ENCODE measurements at places on chromosomes 16 and 17.
A peak's percentile ranks its signal among the peaks of the same experiment; 100 is the strongest.

GRCh38 chr17:50841949-50842354, 6.6 kb downstream of the WFIKKN2 start:
- peak; percentile 74 for DNase-seq

DNA sequence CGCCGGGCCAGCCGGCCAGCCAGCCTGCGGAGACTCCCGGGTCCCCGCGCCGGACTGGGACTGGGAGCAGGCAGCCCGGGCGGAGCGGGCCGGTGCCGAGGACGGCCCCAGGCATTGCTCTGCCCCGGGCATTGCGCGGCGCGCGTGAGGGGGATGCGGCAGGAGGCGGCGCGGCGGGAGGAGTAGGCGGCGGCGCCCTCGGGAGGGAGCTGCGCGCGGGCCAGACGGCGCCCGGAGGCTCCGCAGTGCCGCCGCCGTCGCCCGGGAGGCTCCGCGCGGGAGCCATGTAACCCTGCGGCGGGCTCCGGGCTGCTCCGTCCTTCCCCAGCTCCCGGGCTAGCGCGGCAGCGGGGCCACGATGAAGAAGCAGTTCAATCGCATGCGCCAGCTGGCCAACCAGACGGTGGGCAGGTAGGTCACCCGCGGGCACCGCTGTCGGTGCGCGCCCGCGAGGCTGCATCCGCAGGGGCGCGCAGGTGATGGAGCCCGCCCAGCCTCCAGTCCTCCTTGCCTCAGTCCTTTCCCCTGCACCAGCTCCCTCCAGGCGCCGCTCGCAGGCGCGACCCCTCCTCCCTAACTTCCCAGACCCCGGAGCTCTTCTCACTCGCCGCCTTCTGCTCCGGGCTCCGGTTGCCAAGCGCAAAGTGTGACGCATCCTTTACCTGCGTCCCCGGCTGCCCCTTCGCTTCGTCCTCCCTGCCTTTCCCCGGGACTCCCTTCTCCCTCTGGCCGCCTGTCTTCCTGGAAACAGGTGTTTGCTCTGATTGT, at the start of gene ARHGAP44:
Gene ARHGAP44, plus strand, starts transcription at position 18 of the 768 bp plus-strand sequence. Its CDS starts 341 bp downstream, at position 359.
- no peak for DNase-seq

DNA sequence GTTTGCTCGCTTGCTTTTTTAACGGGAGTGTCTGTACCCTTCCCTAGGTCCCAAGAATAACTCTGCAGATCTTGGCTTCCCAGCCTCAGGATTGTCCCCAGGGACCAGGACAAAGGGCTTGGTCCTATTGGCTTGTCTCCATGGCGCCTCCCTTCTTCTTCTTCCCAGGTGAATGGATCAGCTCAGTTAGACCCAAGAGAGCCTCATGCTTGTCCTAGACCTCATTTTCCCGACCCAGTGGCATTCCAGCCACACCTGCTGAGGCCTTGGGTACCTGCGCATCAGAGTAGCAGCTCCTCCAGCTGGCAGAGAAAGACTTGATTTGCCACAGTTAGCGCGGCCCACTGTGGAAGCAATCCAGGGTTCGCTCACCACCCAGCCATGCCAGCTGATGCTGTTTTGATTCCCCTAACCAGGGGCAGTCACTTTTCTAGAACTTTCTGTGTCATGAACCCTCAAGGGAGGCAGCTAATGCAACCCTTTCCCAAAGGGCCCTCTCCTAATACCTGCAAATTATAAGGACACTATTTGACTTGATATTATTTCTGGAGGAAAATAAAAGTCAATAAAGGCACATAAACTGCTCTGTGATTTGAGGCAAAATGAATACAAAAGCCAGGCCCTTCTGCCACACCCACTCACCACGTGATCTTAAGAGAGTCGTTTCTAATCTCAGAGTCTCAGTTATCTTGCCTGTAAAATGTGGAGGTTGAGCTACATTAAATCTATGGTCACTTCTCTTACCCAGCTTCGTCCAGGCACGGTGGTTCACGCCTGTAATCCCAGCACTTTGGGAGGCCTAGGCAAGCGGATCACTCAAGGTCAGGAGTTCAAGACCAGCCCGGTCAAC, 13.9 kb downstream of the GPR142 start:
- no peak for DNase-seq

- DNase-seq = no peak
These were observed 368.9 kb upstream of the C16orf82 start for GRCh38 chr16:26697807-26698206.

DNA sequence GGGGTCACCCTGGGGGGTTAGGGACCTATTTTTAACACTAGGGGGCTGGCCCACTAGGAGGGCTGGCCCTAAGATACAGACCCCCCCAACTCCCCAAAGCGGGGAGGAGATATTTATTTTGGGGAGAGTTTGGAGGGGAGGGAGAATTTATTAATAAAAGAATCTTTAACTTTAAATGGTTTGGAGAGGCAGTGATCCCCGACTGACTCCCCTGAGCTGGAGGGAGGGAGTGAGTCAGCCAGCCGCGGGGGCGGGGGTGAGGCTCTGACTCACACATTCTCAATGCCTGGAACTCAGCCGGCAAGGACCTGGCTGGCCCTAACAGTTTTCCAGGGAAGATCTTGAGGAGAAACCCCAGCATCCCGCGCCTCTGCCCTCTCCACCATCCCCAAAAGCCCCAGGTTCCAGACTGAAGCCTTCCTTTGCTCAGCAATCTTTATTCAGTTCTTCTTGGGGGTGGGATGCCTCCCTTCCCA, 1.5 kb downstream of the HCFC1R1 start:
- peak; percentile 93 for DNase-seq
